ENCODE measurements at places on chromosomes 12 and 14.
A peak's percentile ranks its signal among the peaks of the same experiment; 100 is the strongest.

- no peak for DNase-seq
These were observed 12.8 kb downstream of the KRT80 start for GRCh38 chr12:52178984-52179383.

- DNase-seq: no peak
These were observed 100.3 kb upstream of the NCOR2 start for GRCh38 chr12:124667506-124668326.

DNA sequence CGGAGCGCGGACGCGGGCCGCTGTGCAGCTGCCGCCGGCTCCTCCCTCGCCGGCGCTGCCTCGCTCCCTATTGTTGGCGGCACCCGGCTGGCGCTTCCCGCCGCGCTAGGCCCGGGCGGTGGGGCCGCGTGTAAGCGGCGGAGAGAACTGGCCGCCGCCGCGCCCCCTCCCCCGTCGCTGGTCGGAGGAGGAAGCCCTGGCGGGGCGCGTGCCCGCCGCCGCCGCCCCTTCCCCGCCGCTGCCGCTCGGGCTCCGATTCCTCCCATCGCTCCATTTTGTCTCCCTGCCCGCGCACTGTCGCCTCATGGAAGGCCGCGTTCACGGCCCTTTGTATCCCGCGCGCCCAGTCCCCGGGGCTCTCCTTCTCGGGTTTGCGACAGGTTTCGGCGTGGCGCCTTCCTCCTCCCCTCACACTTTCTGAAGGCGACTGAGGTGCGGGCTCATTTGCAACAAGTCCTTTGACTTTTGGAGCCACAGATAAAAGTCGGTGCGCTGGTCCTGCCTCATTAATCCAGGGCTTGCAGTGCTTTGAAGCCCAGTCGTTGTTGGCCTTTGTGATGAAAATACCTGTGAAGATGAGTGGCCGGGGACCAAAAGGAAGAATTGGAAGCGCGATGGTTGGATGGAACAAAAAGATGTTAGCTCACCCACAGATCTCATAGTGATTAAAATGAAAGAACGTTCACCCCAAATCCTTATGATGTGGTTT lies 707 bp downstream of the CPSF6 start:
- peak; percentile 68 for DNase-seq

DNA sequence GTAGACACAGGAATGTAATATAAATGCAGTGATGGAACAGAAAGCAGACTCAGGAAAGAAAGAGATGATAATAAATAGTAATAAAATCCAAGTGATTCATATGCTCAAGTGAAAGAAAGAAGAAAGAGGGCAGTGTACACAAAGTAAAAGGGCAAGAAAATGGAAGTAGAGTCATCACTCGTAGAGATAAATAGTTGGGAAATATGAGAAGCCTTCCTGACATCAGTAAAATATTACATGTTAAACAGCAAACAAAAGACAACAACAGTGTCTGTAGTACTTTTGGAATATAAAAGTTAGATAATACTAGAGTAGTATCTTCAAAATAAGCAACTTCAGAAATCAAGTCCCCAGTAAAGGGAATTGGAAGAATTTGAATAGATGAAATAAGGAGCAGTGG lies 412.3 kb downstream of the RAD51B start:
- DNase-seq: no peak

- DNase-seq: no peak
These were observed 9.3 kb upstream of the CDK2AP1 start for GRCh38 chr12:123280971-123281370.

DNA sequence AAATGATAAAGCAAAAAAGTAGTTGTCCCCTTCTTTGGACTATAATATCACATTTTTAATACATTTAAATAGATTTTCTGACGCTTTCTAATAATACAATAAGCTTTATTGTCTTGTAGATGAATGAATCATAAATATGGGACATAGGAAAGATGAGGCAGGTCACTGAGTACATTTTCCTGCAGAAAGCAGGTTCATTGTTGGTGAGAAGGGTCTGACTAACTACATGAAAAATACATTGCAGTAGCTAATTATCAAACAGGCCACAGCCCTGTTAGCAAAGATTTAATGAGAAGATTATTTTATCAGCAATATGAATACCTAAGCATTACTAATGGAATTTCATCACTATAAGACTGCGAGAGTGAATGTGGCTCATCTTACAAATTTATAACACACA lies 45.6 kb downstream of the ABCD2 start:
- DNase-seq: no peak

- no peak for DNase-seq
These were observed 36.5 kb upstream of the ANO4 start for GRCh38 chr12:100758083-100758482.

DNA sequence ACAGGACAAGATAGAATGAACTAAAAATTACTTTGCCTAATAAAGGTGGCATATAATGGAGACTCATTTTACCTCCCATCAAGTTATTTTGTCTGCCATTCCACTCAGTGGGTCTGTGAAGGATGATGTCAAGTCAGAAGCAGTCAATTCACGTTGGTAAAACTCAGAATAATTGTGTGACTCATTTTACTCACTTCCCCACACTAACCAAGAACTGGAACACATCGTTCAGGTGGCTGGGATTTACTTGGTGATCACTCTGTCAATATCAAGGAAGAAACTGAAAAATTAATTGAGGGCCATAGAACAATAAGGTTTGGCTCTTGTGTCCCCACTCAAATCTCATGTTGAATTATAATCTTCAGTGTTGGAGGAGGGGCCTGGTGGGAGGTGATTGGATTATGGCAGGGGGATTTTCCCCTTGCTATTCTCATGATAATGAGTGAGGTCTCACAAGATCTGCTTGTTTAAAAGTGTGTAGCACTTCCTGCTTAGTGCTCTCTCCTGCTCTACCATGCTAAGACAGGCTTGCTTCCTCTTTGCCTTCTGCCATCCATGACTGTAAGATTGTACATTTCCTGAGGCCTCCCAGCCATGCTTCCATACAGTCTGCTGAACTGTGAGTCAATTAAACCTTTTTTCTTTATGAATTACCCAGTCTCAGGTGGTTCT lies 35.7 kb upstream of the GTF2A1 start:
- DNase-seq: no peak

- no peak for DNase-seq
These were observed 101.1 kb downstream of the FUT8 start for GRCh38 chr14:65513671-65514070.

- no peak for DNase-seq
These were observed 367.2 kb upstream of the DDHD1 start for GRCh38 chr14:53520078-53520928.

- DNase-seq: no peak
These were observed 20.7 kb downstream of the KIF26A start for GRCh38 chr14:104158827-104159798.

GRCh38 chr14:28754209-28754985 lies 12.2 kb upstream of the FOXG1 start:
- no peak for DNase-seq

GRCh38 chr12:6426882-6427671 lies 17.7 kb upstream of the CD27 start:
- no peak for DNase-seq

DNA sequence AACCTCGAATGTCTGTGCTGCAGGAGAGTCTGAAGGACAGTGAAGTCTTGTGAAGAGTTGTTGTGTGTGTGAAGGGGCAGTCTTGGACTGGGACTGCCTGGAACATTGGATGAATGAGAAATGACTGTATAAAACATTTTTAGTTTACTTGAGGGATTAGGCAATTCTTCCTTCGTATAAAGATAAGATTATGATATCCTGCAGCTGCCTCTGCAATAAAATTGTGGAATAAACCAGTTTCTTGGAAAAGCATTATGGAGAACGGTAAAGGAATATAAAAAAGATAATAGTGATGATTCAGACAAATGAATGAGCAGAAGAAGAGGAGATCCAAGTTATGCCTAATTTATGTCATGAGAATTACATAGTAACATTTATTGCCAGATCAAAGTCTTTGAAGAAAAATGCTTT lies 30.9 kb upstream of the LUM start:
- DNase-seq: peak; percentile 37

- DNase-seq: no peak
These were observed 138.2 kb upstream of the NCOR2 start for GRCh38 chr12:124705545-124706138.

DNA sequence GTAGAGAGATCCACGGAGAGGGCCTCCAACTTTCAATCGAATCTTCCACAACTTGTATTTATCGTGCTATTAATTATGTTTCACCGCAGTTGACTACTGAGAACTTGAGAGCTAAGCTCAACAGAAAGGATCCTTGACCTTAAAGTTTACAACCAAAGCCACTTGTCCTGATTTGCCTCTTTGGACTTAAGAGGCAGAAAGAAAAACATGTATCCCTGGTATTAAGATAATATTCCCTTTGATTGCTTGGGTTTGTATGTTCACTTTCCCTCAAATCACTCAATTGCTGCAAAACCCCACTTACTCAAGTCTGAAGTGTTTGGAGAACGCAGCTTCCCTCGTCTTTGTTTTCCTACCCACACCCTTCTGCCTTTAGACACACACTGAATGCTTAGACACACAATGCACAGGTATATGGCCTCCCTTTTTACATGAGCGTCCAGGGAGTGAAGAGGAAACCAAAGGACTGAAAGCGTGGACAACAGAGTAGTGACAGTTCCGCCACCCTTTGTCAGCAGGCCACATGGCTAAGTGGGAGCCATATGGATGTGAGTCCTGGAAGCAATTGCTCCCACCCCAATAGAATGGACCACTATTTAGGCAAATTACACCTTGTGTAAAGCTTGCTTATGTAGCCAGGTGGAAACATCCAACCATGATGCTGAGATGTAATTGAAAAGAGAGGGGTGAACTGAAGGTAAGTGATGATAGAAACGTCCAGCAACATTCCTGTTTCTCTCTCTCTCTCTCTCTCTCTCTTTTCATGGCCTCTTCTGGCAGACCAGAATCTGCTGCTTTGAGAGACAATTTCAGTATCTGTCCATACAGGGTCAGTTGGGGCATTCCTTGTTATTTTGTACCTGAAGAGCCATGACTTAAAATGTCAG lies 1.4 kb upstream of the PKP2 start:
- no peak for DNase-seq

DNA sequence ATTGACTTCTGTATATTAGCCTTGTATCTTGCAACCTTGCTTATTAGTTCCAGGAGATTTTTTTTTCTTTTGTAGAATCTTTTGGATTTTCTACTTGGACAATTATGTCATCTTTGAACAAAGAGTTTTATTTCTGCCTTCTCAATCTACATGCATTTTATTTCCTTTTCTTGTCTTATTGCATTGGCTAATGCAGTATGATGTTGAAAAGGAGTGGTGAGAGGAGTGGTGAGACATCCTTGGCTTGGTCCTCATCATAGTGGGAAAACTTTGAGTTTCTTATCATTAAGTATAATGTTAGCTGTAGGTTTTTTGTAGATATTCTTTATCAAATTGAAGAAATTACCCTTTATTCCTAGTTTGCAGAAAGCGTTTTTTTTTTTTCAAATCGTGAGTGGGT lies 80.6 kb downstream of the RFX4 start:
- no peak for DNase-seq

DNA sequence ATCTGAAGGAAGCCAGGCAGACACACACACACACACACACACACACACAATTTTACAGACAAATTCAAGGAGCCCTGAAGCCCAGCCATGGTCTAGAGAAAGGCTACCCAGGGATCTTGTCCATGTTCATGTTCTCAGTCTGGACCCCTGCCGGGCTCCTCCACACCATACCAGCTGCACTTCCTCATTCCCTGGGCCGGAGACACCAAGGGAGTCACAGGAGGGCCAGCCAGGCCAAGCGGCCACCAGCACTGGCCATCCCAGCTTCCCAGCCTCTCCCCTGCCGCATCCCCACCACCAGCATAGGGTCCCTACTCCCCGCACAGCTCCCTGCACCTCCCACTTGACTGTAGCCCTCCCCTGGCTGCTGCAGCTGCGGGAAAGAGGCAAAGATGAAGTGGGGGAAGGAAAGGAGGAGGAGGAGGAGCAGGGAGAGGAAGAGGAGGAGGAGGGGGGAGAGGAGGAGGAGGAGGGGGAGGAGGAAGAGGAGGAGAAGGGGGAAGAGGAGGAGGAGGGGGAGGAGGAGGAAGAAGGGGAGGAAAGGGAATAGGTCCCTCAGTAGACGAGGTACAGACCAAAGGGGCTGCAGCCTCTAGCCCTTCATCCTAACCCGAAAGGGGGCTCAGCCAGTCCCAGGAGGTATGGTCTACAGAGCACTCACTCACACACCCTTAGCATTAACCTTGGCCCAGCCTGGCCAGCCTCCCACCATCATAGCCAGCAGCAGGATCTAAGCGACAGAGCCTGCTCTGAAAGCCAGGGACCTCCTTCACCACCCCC lies 293.2 kb downstream of the DPF3 start:
- DNase-seq: no peak

DNA sequence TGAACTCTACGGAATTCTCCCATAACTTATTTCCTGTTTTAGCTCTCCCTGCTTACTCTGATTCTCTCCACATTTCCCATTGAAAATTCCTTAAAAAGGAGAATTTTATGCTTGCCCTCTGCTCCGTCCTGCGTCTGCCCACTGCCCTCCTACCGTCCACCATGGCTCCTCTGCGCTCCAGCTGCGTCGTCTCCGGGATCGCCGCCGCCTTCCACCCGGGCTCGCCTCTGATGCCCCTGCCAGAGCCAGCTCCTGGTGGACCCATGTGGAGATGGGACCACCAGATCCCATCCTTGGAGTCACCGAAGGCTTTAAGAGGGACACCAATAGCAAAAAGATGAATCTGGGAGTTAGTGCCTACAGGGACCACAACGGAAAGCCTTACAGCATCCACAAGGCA lies 92.7 kb downstream of the LMO3 start:
- DNase-seq: no peak

GRCh38 chr12:94674051-94674451 lies 23.7 kb upstream of the TMCC3 start:
- no peak for DNase-seq

DNA sequence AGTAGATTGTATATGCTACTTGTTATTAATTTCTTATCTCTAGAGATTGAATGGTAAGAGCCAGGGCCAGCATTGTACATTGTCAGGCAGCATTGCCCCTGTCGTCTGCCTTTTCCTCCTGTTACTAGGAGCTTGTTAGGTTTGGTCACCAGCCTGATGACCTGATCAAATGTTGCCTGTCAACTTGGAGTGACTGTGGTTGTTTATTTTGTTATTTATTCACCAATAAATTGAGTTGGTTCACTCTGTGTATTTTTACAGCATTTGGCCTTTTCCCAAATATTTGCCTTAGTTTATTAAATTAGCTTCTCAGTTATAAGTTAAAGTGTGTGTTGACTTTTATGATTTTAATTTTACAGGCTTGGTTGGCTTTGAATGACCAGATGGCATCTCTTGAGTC lies 88.4 kb downstream of the PRKCH start:
- no peak for DNase-seq

Measured in right hindlimb (tissue), 1 donor.